Osteocyte (in vitro differentiated cells): ENCODE measurements at places on chromosomes 3 and 15.

DNA sequence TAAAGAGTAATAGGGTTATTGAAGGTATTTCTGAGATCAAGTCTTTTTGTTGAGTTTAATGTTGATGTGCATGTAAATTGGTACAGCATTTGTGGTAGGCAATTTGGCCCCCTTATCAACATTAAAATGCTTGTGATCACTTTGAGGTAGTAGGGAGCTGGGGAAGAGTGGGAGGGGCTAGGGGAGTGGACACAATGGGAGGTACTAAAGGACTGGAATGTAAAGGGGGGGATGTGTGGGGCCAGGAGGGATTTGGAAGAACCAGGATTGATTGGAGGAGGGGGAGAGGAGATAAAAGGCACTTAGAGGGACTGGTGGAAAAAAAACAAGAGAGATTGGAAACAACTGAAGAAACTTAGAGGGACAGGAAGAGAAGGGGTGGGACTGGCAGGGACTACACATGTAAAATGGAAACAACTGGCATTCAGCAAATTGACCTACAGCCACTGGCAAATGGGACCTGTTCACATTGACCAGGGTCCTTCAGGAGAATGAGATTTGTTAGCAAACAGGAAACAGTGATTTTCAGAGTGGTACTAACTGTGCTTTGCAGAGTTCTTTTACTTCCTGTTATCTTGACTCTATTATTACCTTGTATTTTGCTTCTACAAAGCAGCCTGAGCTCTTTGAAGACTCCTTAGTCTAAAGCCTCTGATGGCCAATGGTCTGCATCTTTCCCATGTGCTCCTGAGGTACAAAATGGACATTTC is 47.8 kb upstream of the ZBTB38 start:
- DNase-seq = no peak

GRCh38 chr3:157918402-157918801 is 187.8 kb downstream of the SHOX2 start:
- DNase-seq = no peak

DNA sequence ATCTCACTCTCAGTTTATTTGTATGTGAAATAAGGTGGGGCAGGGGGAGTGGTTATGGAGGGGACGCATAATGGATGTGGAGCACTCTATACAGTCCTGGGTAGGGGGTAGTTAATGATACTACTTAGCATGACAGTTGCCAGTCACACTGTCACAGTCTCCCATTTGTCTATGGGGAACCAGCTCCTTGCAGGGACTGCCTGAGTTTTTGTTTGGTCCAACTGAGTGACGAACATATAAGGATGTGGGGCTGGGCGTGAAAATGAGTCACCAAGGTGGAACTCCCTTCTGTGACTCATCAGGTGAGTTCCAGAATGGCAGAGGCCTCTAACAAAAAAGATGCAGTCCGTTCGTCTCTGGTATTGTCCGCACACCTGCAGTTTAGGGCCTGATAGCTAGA is 235.3 kb upstream of the ST8SIA2 start:
- DNase-seq = peak; percentile 10

GRCh38 chr15:50107591-50108408 is 11.2 kb downstream of the ATP8B4 start:
- no peak for DNase-seq

- no peak for DNase-seq
Observed at GRCh38 chr3:37661615-37662306, 199.9 kb upstream of the CTDSPL start.
